Activated CD4-positive, alpha-beta memory T cell treated with anti-CD3 and anti-CD28 coated beads for 36 hours (primary cell): ENCODE measurements at places on chromosomes 5 and 9. TPM values are rescaled to one million over a fixed set of nuclear protein-coding genes. Genes with fewer than 3 reads are reported as not detected.

The C9orf152 gene
- not detected for total RNA-seq

The EFNA5 gene
- not detected for total RNA-seq

The MLANA gene
- total RNA-seq: not detected

The CATSPER3 gene
- 0.45 TPM for total RNA-seq

The FAM151B gene
- 0.27 TPM for total RNA-seq

- no peak overlapping the region for H3K4me3 ChIP-seq
- H3K27me3 ChIP-seq: no peaks in the 10 kb centered on the region
- no peak for DNase-seq
Measured at GRCh38 chr5:170439944-170440269, 50.7 kb upstream of the KCNMB1 start.

GRCh38 chr9:35905912-35906679 lies at the start of gene HRCT1:
Gene HRCT1 (plus strand): TSS chr9:35906202. CDS start chr9:35906288, 86 bp downstream.
- peaks cover 54% of the 10 kb centered on the region for H3K4me1 ChIP-seq
- H3K27ac ChIP-seq: no peak within 1 kb of the TSS
- no peak for DNase-seq
- H3K4me3 ChIP-seq: no peak within 1 kb of the TSS
- peaks cover 2% of the 10 kb centered on the region for H3K27me3 ChIP-seq

- H3K4me1 ChIP-seq: peaks cover 16% of the 10 kb centered on the region
- peaks cover 27% of the 10 kb centered on the region for H3K36me3 ChIP-seq
- no peaks in the 10 kb centered on the region for H3K27me3 ChIP-seq
- H3K27ac ChIP-seq: peak overlapping the region; percentile 28
- H3K4me3 ChIP-seq: no peak overlapping the region
- DNase-seq: peak; percentile 63
Measured at GRCh38 chr9:33988219-33988890, 60.3 kb downstream of the UBAP2 start.

- H3K4me1 ChIP-seq: no peaks in the 10 kb centered on the region
- peak; percentile 22 for DNase-seq
- H3K27ac ChIP-seq: no peak overlapping the region
- H3K36me3 ChIP-seq: no peaks in the 10 kb centered on the region
- H3K27me3 ChIP-seq: peaks cover 5% of the 10 kb centered on the region
Measured at GRCh38 chr5:65121880-65122436, 353.2 kb downstream of the CWC27 start.

DNA sequence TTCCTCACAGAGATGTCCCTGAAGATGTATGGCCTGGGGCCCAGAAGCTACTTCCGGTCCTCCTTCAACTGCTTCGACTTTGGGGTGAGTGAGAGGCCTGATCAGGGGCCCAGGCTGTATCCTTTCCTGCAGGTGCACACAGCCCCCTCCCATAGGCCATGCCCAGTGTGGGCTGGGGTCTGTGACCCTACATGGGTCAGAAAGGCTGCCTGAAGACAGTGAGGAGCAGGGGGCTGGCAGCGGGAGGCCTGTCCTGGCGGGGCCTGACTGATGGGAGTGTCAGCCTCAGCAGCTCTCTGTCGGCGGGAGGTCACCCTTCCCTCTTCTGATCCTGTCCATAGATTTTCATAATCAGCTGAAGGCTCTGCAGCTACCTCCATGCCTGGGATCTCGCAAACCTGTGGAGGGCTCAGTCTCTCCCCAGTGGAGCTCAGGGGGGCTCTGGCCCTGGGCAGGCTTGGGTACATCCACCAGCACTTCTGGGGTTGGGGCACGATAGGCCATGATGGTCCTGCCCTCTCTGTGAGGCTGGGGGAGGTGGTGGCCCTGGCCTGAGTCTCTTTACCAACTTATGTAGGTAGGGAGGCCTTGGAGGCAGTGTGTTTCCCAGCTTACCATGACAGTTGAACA lies 98.5 kb downstream of the CACNA1B start:
- H3K4me3 ChIP-seq: no peak overlapping the region
- H3K4me1 ChIP-seq: no peaks in the 10 kb centered on the region
- no peaks in the 10 kb centered on the region for H3K27me3 ChIP-seq
- H3K27ac ChIP-seq: no peak overlapping the region
- DNase-seq: no peak

DNA sequence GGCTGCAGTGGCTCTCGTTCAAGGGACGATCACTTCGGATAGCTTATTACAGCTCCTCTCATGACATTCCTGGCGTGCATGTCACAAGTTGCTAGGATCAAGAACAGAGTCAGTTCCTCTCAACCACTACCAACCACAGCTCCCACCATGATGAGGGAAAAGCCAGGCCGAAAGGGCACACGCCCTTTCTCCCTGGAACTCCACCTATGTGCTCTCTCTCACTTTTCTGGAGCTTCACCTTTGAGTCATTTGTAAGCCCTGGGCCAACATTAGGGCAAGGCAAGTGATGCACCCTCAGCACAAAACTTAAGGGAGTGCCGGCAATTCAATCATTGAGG lies 1.6 kb downstream of the SPACA9 start:
- no peaks in the 10 kb centered on the region for H3K36me3 ChIP-seq
- DNase-seq: no peak
- H3K27me3 ChIP-seq: no peaks in the 10 kb centered on the region
- H3K4me3 ChIP-seq: no peak overlapping the region

GRCh38 chr9:134624137-134624591 lies 17.4 kb upstream of the COL5A1 start:
- H3K4me1 ChIP-seq: no peaks in the 10 kb centered on the region
- H3K36me3 ChIP-seq: no peaks in the 10 kb centered on the region
- peaks cover 6% of the 10 kb centered on the region for H3K27me3 ChIP-seq
- no peak overlapping the region for H3K4me3 ChIP-seq
- DNase-seq: no peak

- no peak overlapping the region for H3K27ac ChIP-seq
- H3K4me1 ChIP-seq: no peaks in the 10 kb centered on the region
- DNase-seq: no peak
- no peak overlapping the region for H3K4me3 ChIP-seq
Measured at GRCh38 chr5:1945606-1946005, 62.9 kb upstream of the IRX4 start.

GRCh38 chr5:106205916-106206571 lies 1464.7 kb downstream of the EFNA5 start:
- H3K4me3 ChIP-seq: no peak overlapping the region
- H3K27me3 ChIP-seq: no peaks in the 10 kb centered on the region
- no peak for DNase-seq

DNA sequence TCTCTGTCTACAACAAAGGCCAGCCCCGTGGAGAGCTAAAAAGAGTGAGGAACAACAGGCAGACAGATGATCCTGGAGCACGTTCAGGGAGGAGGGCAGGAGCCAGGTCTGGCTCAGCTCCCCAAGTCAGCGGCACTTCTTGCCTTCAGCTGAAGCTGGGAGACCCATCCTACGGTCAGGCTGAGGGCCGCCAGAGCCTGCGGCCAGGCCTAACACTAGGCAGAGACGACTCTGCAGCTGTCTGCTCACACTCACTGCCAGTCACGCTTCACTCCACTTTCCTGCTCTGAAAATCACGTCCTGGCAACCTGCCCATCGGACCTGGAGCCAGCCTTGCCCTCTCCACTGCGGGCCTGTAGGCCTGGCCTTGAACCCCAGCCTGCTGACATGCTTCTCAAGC lies 160.9 kb upstream of the LHFPL2 start:
- DNase-seq: no peak
- H3K4me1 ChIP-seq: no peaks in the 10 kb centered on the region
- H3K36me3 ChIP-seq: no peaks in the 10 kb centered on the region
- H3K27ac ChIP-seq: no peak overlapping the region
- H3K27me3 ChIP-seq: no peaks in the 10 kb centered on the region

DNA sequence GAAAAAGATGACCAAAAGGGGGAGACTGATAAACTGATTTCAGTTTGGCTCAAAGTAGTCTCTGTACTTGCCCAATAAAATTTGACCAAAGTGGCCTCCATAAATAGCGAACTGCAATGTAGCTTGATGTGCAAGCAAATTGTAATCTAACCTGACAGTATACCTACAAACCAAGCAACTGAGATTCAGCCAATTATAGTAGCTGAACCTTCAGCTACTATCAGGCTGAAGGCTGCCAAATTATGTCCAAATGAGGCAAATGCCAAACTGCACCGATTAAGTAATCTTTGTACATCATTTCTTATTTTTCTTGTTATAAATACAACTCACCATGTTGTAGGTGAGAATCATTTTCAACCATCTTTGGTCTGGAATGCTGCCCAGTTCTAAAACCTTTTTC lies 390.6 kb downstream of the CDH9 start:
- no peaks in the 10 kb centered on the region for H3K27me3 ChIP-seq
- H3K4me3 ChIP-seq: no peak overlapping the region
- H3K4me1 ChIP-seq: no peaks in the 10 kb centered on the region
- DNase-seq: no peak
- H3K36me3 ChIP-seq: no peaks in the 10 kb centered on the region

- H3K27me3 ChIP-seq: peaks cover 18% of the 10 kb centered on the region
- H3K36me3 ChIP-seq: peaks cover 2% of the 10 kb centered on the region
- H3K4me3 ChIP-seq: peak within 1 kb of the TSS; percentile 12
- no peak within 1 kb of the TSS for H3K27ac ChIP-seq
- DNase-seq: peak; percentile 27
Measured at GRCh38 chr9:10612641-10613398, at the start of gene PTPRD. Gene PTPRD (minus strand): TSS chr9:10613002.

DNA sequence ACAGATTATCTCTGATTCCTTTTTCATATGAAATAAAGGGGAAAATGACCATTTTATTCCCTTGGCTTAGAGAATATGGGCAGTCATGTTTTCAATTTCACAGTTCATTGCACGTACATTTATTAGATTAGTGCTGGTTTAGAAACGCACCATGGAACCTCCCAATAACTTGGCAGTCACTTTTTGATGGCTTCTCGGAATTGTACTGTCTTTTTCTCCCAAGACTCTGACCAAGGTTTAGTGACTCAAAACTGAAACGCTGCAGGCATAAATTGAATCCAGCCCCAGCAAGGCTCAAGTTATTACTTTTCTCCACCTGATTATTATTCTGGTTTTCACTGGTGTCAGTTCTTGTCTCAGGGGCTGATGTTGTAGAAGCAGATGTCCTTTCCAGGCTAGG lies 55.6 kb upstream of the EGFLAM start:
- no peaks in the 10 kb centered on the region for H3K36me3 ChIP-seq
- H3K4me3 ChIP-seq: no peak overlapping the region
- no peak overlapping the region for H3K27ac ChIP-seq
- no peaks in the 10 kb centered on the region for H3K27me3 ChIP-seq

DNA sequence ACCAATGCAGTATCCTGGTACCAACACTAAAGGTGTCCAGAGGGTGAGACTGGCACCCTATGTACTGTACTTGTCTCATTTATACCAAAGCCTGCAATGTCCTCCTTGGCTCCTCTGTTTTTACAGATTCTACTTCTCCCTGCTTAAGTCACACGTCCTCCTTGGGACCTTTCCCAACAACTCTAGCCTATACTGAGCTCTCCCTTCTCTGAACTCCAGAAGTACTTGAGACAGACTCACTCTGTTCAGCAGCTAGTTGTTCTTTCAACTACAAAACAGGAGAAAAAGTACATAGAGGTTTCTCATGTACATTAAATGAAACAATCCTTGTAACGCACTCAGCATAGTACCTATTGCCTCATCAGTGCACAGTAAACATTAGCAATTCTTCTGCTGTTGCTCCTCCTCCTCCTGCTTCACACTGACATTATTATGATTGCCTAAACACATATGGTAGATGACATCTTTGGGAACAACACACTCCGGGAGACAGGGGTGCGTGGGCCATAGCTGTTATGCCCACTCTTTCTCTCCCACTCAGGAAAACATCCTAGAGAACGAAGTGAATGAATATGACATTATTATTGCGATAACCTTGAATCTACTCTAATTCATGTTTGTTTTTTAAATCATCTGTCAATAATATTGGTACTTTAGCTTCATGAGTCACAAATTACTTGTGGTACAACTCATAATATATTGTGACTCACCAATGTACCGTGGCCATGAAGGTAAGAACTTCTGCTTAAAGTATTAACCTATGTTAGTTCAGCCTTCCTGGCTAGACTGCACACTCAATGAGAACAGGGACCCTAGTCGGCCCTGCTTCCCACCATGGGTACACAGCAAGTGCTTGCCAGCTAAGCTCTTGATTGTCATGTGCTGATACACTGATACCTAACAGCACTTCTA lies 180.3 kb upstream of the ADRA1B start:
- peaks cover 26% of the 10 kb centered on the region for H3K27me3 ChIP-seq
- H3K4me3 ChIP-seq: no peak overlapping the region
- H3K36me3 ChIP-seq: no peaks in the 10 kb centered on the region
- no peak for DNase-seq
- no peaks in the 10 kb centered on the region for H3K4me1 ChIP-seq

- no peak overlapping the region for H3K27ac ChIP-seq
- no peak for DNase-seq
- H3K4me3 ChIP-seq: no peak overlapping the region
- H3K36me3 ChIP-seq: no peaks in the 10 kb centered on the region
Measured at GRCh38 chr5:133934822-133935666, 33.4 kb downstream of the C5orf15 start.

DNA sequence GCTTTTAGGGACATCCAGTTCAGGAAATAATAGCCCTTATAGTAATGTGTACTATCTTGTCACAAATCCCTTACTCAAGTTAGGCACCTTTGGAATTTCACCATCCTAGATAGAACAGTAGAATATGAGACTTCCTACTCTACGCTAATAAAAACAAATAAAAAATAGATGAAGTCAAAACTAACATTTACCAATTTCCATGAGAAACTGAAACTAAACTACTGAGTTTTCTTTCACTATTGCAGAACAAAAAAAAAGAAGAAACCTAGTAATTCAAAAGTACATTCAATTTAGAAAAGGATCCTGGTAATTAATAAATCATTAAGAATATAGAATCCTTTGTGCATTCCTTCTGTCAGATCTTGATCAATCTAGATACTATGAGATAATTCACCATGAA lies 14.0 kb downstream of the STARD4 start:
- no peak for DNase-seq
- no peak overlapping the region for H3K4me3 ChIP-seq
- peaks cover 13% of the 10 kb centered on the region for H3K4me1 ChIP-seq
- peaks cover 34% of the 10 kb centered on the region for H3K36me3 ChIP-seq
- H3K27me3 ChIP-seq: no peaks in the 10 kb centered on the region

DNA sequence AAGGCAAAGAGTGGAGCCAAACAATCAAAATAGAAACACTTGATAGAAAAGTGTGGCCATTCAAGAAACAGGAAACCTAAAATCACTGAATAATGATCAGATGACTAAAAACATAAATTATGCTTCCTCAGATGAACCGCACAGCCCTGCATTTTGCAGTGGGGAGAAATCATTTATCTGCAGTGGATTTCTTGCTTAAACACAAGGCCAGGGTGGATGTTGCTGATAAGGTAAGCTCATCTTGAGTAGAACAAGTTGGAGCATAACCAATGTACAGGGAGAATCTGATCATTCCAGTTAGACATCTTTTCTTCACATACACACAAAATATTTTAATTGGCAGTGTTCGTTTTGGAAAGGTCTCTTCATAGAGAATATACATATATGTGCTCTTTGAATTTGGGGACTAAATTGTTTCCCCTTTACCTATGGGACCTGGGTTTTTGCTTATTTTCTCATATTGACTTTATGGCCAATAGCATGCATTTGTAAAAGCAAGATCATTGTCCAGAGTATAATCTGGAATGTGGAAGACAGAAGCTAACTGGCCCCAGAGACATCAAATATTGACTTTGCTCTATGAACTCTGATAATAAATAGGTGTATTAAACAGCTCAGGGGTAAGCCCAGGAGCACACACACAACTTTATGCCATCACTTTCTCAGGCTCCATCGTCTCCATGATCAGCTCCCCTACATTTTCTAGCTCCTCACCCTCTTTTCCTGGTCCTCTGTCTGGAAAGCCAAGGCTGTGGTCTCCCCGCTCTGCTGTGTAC lies 9.1 kb downstream of the ANKDD1B start:
- no peak overlapping the region for H3K4me3 ChIP-seq
- no peaks in the 10 kb centered on the region for H3K36me3 ChIP-seq
- no peaks in the 10 kb centered on the region for H3K27me3 ChIP-seq
